CD4-positive, alpha-beta T cell treated with Interleukin-2 at 100 ng/mL for 4 hours (primary cell): ENCODE measurements at places on chromosomes 5 and 9.

GRCh38 chr9:120928483-120929228, 2.1 kb upstream of the TRAF1 start:
- peak; percentile 76 for DNase-seq

DNA sequence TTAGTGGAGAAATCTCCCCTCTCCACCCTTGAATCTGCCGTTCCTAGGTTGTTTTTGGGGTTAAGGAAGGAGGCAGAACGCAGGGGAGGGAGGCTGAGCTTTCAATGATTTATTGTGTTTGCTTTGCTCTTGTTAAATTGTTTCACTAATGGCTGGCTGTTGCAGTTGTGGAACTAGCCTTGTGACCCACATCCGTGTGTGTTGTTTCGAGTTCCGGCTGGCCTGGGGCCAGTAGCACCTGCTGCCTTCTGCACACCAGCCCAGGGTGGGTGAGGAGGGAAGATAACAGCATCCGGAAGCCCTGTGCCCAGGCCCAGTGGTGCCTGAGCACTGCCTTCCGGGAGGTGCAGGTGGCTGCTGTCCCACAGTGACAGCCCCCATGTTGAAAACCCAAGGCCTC, 3.6 kb downstream of the ERGIC1 start:
- peak; percentile 40 for DNase-seq

GRCh38 chr5:68740226-68740910, 353.4 kb upstream of the SLC30A5 start:
- no peak for DNase-seq

DNA sequence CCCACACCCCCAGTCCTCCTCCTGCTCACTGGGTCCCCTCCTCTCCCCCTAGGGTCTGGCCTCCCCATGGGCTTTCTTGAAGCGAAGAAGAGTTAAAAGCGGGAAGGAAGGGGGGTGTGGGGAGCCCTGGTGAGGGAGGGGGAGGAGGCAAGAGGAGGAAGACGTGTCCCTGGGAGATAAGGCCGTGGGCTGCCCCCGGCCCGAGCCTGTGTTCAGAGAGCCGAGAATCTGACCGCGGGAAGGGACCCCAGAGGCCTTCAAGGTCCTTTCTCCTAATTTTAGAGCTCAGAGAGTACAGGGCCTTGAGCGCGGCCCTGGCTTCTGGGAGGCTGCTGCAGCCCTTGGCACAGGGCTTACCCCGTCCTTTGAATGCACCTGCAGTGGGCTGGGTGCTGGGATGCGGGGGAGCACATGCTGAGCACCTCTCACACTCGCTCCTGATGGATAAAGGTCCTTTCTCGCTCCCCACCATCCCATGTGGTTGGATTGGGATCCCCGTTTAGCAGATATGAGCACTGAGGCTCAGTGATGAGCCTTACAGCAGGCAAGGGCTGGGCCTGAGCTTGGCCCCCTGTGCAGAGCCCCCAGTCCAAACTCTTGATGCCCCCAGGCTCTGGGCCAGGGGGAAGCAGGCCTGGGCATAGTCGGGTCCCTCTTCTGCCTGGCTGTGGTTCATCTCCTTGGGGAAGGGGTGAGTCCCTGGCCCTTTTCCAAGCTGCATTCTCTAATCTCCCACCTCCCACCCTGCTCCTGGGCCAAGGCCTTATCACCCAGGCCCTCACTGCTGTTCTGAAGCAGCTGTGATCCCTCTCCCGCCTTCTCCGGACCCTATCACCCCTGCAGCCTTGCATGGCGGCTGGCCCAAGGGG, 5.9 kb downstream of the GFI1B start:
- no peak for DNase-seq

- no peak for DNase-seq
Observed at GRCh38 chr5:145920542-145921210, 15.7 kb upstream of the SH3RF2 start.

GRCh38 chr5:52864884-52865283, 77.2 kb downstream of the ITGA1 start:
- no peak for DNase-seq

DNA sequence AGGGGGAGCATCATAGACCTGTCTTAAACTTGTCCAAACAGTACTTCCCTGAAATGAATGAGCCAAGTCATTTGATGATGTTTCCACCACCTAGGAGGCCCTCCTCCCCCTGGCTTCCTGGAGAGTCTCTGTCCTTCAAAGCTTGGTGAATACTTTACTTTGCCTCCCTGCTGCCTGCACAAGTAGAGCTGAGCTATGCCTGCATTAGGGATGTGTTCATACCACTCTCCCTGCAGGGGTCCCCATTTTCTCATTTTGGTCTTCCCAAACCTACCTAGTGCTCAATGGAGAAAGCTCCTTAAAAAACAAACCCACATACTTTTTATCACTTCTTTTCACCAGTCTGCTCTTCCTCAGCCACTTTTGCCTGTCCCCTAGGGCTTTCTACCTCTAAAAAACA, 7.7 kb downstream of the CCNI2 start:
- DNase-seq: no peak

DNA sequence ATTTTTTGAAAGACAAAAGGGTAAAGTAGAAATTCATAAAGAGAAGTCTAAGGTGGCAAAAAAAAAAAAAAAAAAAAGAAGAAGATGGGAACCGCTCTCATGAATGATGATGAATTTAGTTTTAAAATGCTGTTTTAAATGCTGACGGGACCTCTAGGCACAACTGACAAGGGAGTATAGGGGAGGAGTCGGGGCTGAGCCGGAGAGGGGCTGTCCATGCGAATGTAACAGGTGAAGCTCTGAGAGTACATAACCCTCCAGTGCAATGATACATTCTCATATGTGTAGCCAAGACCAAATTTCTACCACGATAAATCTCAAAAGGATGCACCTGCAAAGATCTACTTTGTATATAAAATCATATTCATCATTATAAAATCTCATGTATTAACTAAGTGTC, 71.7 kb downstream of the GLIS3 start:
- no peak for DNase-seq

DNA sequence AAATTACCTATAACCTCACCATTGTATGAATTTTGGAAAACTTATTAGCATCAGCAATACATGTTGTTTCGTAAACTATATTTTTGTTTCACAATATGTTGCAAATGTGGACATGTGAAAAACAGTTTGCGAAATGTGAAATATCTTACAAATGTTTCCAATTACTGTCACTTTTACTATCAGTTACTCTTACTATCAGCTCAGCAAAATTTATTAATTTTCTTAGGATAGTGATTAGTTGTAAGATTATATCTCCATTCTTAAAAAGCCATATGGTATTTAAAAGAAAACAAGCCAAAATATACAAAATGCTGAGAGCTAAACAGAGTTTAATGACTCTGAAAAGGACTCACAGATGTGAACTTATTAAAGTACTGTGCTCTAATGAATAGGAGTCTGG, 111.9 kb upstream of the LPAR1 start:
- DNase-seq: no peak
